ENCODE measurements at places on chromosomes 11 and 22.

GRCh38 chr11:131391176-131391575 lies 20.8 kb downstream of the NTM start:
- no peak for DNase-seq

- no peak for DNase-seq
These were observed 31.3 kb downstream of the SERPINH1 start for GRCh38 chr11:75593286-75593915.

DNA sequence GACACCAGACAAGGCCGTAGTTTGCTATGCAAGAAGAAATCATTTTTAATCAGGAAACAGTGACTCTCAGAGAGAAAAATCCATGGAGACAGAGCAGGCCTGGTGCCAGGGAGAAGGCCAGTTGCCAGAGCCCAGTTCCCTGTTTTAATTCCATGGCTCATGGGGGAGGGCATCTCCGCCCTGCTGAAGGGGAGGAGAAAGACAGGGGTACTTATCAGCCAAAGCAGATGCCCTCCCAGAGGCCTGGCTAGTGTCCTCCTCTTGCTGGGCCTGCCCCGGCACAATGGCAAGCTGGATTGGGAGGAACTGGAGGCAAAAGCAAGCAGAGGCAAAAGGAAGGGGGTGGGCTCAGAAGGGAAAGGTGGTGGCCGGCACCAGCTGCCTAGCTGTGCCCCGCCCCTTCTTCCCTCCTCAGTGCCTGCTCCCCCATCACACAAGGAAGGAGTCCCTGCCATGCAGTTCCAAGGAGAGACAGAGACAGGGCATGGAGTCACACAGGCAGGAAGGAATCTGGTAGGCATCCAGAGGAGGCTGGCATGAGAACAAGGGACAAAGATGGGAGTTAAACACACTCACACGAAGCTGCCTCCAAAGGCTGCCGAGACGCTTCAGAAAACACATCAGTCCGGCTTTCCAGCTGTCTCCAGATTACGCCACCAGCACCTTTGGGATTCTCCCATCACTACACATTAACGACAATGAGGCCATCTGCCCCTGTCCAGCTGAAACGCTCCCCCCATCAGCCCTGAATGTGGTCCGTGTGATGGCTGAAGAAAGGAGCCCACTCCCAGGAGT lies 591.8 kb downstream of the BUD13 start:
- no peak for DNase-seq

GRCh38 chr11:17400048-17400775 lies 11.8 kb upstream of the KCNJ11 start:
- no peak for DNase-seq

DNA sequence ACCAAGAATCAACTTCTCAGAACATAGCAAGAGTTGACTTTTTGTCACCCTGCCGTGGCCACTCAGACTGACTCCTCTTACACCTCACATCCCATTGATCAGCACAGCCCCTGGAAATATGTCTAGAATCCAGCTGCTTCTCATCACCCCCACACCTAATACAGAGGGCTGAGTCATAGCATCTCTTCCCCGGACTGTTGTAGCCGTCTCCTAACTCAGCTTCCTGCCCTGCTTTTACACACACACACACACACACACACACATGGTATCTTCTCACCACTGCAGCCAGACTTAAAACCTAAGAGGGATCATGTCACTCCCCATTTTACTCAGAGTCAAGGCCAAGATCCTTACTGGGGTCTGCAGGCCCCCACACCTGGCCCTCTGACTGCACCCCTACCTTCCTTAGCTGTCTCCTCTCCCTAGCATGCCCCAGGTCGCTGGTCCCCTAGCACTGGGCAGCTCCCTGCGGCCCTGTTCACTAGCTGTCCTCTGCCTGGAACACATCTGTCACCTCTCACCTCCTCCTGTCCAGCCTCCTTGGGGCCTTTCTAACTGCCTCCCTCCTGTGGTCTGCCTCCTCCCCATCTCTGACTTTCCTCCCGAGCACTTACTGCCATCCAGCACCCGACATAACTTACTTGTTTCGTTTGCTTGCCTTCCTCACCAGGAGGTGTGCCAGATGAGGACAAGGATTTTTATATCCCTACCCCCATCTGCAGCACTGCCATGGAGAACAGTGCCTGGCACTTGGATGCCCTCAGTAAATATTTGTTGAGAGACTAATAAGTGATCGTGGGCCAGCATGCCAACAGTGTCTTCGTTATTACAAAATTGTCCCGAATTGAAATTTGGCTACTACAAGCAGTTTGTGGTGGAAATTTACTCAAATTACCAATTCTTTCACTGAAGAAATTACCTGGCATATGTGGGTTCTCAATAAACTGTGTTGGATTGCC lies 61.9 kb downstream of the BMAL1 start:
- no peak for DNase-seq

DNA sequence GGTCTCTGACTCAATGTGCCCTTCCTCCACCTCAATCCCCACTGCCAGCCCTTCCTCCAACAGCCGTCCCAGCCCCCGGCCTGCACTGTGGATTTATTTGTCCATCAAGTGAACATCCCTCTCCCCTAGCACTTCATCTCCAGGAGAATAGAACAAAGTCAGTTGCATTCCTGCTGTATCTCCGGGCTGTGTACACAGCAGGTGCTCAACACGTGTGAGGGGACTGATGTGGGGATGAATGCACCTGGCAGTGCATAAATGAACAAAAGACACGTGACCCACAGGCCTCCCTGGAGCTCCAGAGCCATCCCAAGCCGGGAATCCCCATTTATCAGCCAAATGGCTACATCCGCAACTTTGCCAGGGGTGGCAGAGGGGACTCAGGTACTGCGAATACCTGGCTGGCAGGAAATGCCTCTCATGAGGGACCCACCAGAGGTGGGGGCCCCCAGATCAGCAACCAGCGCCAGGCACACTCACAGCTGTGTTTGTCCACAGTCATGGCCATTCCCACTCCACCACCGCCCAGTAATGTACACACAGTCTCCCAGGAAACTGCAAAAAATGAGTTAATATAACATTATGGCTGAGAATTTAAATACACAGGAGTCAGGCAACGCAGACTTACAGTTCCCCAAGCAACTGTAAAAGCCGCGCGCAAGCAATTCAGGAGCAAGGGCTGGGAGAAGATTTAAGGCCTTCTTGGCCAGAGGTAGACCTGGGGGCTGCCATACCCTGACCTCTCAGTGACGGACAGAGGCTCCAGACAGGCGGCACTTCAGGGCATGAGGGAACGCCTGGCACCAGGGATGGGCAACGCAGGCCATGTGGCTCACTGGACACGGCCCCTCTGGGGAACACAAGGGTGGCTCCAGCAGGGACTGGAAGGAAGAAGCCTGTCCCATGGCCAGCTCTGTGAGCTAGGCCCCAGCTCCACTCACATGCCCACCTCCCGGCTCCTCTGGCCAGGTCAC lies 50.3 kb upstream of the TCF20 start:
- no peak for DNase-seq

DNA sequence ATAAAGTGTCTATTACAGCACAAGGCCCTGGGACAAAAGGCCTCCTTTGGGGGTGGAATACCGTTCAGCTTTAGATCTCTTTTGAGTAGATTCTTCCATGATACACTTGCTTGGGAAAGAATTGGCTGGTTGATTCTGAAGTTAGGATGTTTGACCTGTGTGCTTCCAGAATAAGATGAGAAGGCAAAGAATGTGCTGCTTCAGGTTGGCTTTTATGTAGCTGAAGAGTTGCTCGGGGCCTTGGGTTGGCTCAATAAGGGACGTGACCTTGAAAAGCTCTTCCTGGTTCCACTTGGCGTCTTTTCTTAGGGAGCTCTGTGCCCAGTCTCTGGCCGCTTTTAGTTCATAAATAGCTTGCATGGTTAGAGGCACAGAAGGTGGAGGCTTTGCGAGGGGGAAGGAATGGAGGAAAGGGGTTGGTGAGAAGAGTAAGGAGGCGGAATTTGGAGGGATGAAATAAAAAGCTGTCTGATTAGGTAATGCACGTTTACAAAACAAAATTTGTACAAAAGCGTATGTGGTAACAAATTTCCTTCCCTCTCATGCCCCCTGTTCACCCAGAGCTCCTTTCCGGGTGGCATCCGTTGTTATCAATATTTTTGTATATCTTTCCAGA lies 4.2 kb upstream of the SORL1-AS1 start:
- no peak for DNase-seq

GRCh38 chr22:41912338-41913039 lies 2.4 kb downstream of the SHISA8 start:
- DNase-seq: no peak

GRCh38 chr22:49483946-49484345 lies 343.7 kb downstream of the BRD1 start:
- no peak for DNase-seq

DNA sequence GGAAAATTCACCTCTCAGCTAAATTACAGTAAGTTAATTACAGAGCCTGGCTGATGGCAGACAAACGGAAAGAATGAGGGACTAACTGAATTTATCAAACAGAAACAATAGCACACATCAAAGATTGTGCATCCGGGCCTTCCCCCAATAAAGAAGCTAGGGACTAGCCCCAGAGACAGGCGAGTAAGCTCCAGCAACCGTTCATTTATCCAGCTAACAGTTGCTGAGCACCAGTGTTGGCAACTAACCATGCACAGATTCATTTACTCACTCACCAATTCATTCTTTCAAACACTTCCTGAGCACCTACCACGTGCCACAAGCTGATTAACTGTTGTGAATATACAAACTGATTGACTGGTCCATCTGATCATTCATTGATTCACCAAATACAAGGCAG lies 51.2 kb downstream of the SMCO4 start:
- no peak for DNase-seq

DNA sequence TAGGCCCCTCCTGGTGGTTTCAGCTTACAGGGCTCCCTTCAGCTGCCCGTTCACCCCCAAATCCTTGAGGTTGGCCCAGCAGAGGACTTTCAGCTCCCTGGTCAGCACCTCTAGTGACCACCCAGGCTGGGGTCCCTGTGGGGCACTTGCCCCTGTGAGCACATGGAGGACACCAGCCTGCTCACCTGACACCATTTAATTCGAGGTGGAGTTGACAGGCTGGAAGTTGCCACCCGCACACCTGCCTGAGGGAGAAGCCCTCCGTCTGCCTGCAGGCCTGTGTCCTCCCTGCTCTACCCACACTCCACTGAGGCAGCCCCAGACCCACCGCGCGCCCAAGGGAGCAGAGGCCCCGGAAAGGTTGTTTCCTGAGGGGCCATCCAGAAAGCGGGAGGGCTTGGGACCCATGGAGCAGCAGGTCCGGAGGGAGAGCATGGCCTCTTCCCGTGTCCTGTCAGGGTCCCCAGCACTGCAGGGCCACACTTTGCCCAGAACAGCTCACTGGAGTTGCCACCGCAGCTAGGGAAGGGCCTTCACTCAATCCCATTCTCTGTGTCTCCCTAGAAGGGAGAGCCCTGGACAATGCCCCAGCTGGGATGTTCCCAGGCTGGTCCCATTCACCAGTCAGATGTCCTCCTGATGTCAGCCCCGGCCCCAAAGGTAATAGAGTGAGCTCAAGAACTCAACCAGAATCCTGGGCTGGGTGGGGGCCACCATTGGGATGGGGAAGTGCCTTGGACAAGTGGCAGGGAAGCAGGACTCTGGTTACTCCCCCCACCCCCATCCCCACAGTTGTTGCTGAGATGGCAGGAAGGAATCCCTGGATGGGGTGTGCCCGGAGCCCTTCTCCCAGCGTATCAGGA lies 82.4 kb downstream of the MED15 start:
- DNase-seq: no peak

DNA sequence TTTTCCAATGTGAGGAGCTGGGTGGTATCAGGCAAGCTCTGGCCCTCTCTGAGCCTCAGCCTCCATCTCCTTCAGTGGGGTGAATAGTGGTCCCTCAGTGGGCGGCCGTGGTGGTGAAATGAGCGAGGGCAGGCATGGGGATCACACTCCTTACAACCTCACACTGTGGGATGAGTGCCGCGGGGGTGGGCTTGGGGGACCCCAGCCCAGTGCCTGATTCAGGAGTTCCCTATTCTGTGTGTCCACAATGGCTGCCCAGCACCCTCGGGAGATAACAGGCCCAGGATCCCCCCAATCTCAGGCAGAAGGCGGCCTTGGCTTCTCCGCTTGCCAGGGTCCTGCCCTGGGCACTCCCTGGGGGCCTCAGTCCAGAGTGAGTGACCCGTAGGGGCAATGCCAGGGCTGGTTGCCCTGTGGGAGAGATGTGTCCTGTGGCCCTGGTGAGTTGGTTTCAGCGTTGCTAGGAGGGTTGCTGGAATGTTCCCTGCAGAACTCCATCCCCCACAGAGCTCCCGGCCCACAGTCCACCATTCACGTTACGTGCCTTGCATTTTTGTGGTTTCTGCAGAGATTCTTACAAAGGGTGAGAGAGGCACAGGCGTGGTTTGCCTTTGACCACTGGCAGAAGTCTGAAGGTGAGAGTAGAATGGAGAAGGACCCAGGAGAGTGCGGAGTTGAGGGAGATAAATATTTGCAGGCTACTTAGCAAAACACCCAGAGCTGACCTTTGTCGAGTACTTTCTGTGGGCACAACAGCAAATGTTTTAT lies 2.9 kb downstream of the ALDH3B1 start:
- DNase-seq: no peak

GRCh38 chr11:134617360-134617759 lies 205.3 kb upstream of the B3GAT1 start:
- DNase-seq: no peak

DNA sequence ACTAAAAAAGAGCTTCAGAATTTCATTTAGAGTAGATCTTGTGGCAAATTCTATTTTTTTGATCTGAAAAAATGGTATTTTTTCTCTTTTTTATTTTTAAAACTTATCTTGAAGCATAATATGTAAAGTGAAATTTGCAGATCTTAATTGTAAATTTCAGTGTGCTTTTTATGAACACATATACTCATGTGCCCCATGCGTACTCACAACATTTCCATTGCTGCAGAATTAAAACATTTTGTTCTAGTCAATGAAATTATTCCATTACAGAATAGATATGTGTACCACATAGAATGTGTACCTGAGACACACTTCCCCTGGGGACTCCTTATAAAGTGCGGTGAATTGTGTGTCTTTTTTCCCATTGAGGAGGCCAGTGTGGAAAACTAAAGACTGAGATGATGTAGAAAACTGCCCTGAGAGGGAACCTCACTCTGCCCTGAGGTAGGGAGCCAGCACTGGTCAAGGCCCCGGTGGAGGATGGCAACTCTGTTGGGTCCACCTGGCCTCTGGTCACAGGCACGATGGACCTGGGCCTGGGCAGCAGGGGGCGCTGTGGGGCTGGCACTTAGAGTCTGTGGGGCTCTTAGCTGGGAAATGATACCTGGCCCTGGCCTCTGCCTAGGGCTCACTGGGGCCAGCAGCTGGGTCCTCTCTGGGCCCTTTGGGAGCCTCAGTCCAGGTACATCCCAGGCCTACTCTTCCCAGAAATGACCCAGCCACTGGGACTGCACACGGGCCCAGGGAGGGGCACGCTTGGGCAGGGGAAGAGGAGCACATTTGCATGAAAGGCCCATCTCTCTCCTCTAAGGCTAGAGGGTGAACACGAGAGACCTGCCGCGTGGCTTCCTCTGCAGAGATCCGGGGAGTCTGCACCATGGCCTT lies 77.9 kb upstream of the TOP3B start:
- DNase-seq: peak; percentile 46

DNA sequence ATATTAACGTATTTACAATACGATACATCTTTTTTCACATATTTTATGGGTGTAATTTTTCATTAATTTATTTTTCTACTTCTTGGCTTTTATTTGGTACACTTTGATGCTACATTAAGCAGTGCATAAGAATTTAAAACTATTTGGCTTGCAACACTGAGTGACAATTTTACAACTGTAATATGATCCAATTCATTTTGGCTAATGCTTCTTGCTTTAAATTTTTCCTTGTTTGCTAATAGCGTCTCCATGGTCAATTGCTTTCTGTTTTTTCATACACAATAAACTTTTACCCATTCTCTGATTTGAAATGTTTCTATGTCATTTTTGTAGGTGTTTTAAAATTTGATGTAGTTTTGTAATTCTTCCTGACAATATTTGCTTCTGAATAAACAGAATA lies 773.2 kb downstream of the FAM181B start:
- DNase-seq: no peak

Data from activated T-cell treated with anti-CD3 and anti-CD28 coated beads, Interleukin-2, amount 50 U/mL, for 1 hour (primary cell).